ENCODE measurements at places on chromosomes 4 and X.

- no peak for DNase-seq
Measured at GRCh38 chr4:174520660-174521059, 1.6 kb downstream of the HPGD start.

DNA sequence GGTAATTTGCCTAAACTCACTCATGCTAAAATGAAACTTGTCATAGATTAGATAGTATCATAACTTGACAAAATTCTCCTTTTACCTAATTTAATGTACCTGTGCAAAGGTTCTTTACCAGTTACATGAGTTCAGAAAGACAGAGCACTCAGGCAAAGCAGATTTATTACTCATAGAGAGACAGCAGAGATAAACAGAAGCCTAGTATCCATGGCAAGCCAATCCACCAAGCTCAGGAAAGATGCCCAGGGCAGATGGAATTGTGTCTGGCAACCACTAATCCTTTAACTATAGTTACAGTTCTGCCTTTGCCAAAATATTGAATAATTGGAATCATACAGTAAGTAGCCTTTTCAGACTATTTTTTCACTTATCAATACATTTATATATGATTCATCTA is 826.2 kb downstream of the TECRL start:
- DNase-seq, result no peak

- no peak for DNase-seq
Measured at GRCh38 chrX:143788265-143788664, 67.7 kb upstream of the SPANXN2 start.

DNA sequence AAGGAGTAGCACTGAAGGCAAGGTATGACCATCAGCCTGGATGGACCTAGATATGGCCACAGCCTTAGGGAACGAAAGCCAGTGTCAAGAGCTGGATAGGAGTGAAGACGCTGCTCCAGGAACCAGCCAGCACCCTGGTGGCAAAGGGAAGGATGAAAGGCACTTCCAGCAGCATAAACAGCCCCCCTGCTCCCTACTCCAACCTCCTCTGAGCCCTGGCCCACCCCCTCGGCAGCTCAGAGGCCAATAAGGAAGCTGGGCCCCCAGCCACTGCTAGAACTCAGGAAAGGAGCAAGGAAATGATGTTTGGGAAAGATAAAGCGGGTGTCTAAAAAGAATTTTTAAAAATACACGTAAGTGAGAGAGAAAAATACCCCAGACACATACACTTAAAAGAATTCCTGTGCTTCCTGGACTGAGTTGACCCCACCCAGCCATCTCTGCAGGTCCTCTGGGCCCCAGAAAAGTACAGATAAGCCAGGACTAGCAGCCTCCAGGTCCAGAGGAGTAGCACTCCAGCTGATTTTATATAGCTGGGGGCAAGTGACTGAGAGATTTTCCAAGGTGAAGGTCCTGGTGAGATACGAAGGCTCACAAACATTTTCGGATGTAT is 170.4 kb downstream of the SHROOM4 start:
- DNase-seq, result no peak

GRCh38 chrX:45771114-45771513 is 570.4 kb upstream of the DIPK2B start:
- no peak for DNase-seq

GRCh38 chr4:121582296-121582695 is 114.5 kb downstream of the ANXA5 start:
- DNase-seq, result no peak

GRCh38 chr4:147586637-147587036 is 30.6 kb upstream of the TMEM184C start:
- DNase-seq, result no peak

DNA sequence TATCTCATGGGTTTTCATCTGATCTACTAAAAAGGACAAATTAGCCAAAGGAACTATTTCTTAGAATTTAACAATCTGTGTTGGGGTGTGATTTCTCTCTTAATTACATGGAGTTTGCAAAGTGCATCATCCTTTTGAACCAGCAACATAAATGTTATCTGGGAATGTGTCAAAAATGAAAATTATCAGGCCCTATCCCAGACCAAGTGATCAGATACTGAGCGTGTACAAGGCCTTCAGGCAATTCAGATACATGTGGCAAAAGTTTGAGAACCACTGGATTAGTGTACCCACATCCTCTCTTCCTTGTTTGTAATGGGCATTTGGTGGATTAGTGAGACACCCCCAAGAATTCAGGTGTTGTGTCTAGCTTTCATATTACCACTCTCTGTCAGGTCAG is 3.8 kb downstream of the SH3D19 start:
- no peak for DNase-seq

- DNase-seq, result no peak
Measured at GRCh38 chrX:112137276-112137675, 54.7 kb upstream of the TRPC5 start.

DNA sequence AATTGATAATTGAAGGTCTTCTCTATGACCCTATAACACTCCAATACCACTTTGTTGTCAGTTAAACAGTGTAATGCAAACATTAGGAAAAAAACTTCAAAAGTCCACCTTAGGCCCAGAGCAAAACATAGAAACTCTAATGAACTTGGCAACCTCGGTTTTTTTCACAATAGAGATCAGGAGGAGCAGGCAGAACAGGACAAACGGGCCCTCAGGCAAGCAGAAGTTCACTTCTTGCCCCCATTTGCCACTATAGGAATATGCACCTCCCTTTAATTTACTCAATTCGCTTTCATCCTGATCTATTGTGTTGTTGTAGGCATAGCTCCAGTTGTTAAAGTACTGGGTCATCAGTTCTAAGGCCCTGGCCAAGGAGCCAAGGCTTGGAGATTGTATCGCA is 18.2 kb downstream of the ACOX3 start:
- no peak for DNase-seq

Data from activated T-cell treated with anti-CD3 and anti-CD28 coated beads for 48 hours (primary cell).